Activated CD4-positive, alpha-beta T cell treated with anti-CD3 and anti-CD28 coated beads for 36 hours (primary cell): ENCODE measurements at places on chromosomes 1 and 21. TPM values are rescaled to one million over a fixed set of nuclear protein-coding genes. Genes with fewer than 3 reads are reported as not detected.

DNA sequence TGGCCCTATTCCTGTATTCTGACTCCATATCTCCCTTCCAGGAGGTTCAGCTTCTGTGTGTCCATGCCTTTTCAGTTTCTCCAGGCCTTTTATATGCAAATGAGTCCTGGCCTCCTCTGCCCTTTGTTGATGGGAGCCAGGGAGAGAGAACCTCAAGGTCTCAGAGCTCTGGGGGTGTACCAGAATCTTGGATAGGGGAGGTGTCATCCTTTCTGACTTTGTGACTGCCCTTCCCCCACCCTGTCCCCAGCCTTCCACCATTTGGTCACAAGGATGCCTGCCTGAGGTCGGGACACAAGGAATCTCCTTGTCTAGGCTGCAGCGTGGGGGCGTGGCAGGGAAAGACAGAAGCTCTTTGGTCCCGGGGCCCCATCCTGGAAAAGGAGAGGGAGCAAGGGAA lies 18.6 kb downstream of the LURAP1 start:
- no peak for DNase-seq

GRCh38 chr1:158962983-158963382 lies 31.6 kb downstream of the PYHIN1 start:
- DNase-seq = no peak

Gene OR2T5
- not detected for total RNA-seq

GRCh38 chr1:243851765-243852164 lies 1.7 kb upstream of the AKT3 start:
- no peak for DNase-seq
